Cardiac muscle cell (in vitro differentiated cells and primary cell): ENCODE measurements at places on chromosomes 7 and 10. TPM values are rescaled to one million over a fixed set of nuclear protein-coding genes. Genes with fewer than 3 reads are reported as not detected.

DNA sequence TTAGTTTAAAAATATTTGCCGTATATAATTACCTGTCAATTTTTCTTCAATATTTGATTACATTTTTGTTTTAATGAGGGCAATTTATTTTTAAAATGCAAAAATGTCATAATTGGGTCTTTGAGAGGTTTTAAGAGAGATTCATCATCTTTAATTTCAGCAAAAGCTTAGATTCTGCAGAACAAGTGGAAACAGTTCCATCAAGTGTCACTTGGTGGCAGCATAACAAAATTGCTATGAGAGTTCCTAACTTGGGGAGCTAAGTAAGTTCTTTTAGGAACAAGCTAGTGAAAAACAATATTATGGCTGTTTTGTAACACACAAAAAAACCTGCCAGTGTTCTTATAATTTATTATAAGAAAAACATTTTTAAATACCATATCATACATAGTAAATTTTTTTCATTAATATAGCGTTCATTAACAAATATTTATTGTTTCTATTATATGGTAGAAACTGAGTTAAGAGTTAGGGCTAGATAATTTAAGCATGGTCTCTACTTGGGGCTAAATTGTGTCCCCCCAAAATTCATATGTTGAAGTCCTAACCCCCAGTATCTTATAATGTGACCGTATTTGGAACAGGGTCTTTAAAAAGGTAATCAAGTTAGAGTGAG, 155.2 kb downstream of the MAGI2 start:
- H3K27ac ChIP-seq = no peak overlapping the region
- peak; percentile 61 for DNase-seq
- no peaks in the 10 kb centered on the region for H3K36me3 ChIP-seq

GRCh38 chr7:30702200-30702599, 19.9 kb upstream of the CRHR2 start:
- no peak overlapping the region for H3K27ac ChIP-seq
- peaks cover 9% of the 10 kb centered on the region for H3K4me1 ChIP-seq
- DNase-seq = no peak
- no peak overlapping the region for H3K4me3 ChIP-seq

- DNase-seq = no peak
- no peaks in the 10 kb centered on the region for H3K36me3 ChIP-seq
- peaks cover 13% of the 10 kb centered on the region for H3K4me1 ChIP-seq
- no peak overlapping the region for H3K4me3 ChIP-seq
- peaks cover 12% of the 10 kb centered on the region for H3K27me3 ChIP-seq
Observed at GRCh38 chr7:94650147-94651051, 5.5 kb downstream of the SGCE start.

Gene CALML5
- not detected in 2 replicates for total RNA-seq

- no peaks in the 10 kb centered on the region for H3K36me3 ChIP-seq
- no peaks in the 10 kb centered on the region for H3K4me1 ChIP-seq
- no peak overlapping the region for H3K27ac ChIP-seq
- no peaks in the 10 kb centered on the region for H3K27me3 ChIP-seq
Observed at GRCh38 chr7:70867513-70867912, 264.4 kb upstream of the GALNT17 start.

DNA sequence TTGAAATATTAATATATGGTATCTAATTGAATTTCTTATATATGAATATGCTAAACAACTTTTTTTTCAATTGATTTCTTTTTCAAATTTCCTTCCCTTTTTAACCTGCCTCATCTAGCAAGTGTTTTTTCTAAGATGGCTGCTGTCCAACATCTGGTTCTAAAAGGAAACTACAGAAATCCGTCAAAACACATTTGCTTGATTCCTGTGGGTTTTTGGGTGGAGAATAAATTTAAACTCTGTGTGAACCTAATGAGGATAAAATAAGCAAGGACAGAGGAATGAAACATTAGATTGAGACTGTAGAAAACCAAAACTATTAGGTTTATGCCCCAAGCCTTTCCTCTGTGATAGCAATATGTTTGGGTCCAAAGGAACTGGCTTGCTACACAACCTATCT, 75.5 kb upstream of the STARD3NL start:
- H3K4me1 ChIP-seq = no peaks in the 10 kb centered on the region
- H3K27me3 ChIP-seq = peaks cover 4% of the 10 kb centered on the region
- H3K36me3 ChIP-seq = no peaks in the 10 kb centered on the region

Gene STEAP1
- total RNA-seq = not detected in 2 replicates

DNA sequence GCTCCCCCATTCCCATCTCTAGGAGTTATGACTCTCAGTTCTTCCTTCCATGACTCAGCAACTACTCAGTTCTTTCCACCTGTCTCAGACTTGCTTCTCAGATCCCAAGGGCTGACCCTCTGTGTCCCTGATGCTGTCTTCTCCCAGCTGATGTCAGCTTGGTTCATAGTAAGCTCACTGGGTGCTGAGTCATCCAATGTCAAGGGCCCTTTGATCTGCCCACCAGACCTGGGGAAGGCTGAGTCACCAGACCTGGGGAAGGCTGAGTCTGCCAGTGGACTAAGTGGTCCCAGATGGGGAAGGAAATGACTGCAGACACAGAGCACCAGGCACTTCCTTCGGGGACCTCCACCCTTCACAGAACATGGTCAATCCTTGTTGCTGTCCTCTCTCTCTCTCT, 76.1 kb upstream of the ZEB1 start:
- DNase-seq = peak; percentile 66
- H3K27ac ChIP-seq = no peak overlapping the region
- no peaks in the 10 kb centered on the region for H3K27me3 ChIP-seq
- no peaks in the 10 kb centered on the region for H3K4me1 ChIP-seq
- no peaks in the 10 kb centered on the region for H3K36me3 ChIP-seq

DNA sequence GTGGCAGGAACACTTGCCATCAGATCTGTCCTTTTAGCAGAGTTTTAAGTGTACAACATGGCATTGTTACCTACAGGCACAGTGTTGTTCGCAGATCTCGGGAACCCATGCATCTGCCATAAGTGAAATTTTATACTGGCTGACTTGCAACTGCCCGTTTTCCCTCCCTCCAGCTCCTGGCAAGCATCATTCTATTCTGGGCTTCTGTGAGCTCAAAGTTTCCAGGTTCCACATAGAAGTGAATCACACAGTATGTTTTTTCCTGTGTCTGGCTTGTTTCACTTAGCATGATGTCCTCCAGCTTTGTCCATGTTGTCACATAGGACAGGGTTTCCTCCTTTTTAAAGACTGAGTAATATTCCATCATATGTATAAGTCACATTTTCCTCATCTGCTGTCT, 56.6 kb downstream of the C10orf143 start:
- H3K27me3 ChIP-seq = no peaks in the 10 kb centered on the region
- no peak overlapping the region for H3K4me3 ChIP-seq
- no peaks in the 10 kb centered on the region for H3K4me1 ChIP-seq
- no peaks in the 10 kb centered on the region for H3K36me3 ChIP-seq
- no peak for DNase-seq

DNA sequence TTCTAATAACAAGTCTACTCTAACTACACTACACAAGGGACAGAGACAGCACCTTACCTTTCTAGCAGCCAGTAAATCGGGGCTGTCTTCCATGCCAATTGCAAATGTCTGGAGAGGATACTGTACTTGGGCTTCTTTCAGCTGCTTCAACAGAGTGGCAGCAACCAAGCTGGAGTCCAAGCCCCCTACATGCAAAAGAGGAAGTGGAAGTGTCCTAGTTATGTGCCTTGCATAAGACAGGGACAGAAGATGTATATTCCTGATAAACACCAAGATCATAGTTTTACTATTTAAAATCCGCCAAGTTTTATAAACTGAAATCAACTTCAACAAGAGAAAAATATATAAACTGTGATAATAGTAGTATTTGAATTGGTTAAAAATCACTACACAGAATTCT, 14.0 kb downstream of the ASNS start:
- no peak overlapping the region for H3K27ac ChIP-seq
- peaks cover 20% of the 10 kb centered on the region for H3K36me3 ChIP-seq
- no peak for DNase-seq
- H3K4me1 ChIP-seq = no peaks in the 10 kb centered on the region
- no peak overlapping the region for H3K4me3 ChIP-seq

Gene TMEM178B
- total RNA-seq = 0.07 and 0.39 TPM in 2 replicates

Gene PLAU
- 3.8 and 5.4 TPM in 2 replicates for total RNA-seq

- no peak for DNase-seq
- H3K27me3 ChIP-seq = no peaks in the 10 kb centered on the region
- H3K27ac ChIP-seq = no peak overlapping the region
- no peaks in the 10 kb centered on the region for H3K36me3 ChIP-seq
Observed at GRCh38 chr10:24012249-24012803, 196.6 kb upstream of the KIAA1217 start.

GRCh38 chr10:60921633-60922032, 22.4 kb downstream of the RHOBTB1 start:
- no peaks in the 10 kb centered on the region for H3K4me1 ChIP-seq
- no peaks in the 10 kb centered on the region for H3K27me3 ChIP-seq
- no peak overlapping the region for H3K4me3 ChIP-seq
- DNase-seq = no peak
- H3K27ac ChIP-seq = no peak overlapping the region

DNA sequence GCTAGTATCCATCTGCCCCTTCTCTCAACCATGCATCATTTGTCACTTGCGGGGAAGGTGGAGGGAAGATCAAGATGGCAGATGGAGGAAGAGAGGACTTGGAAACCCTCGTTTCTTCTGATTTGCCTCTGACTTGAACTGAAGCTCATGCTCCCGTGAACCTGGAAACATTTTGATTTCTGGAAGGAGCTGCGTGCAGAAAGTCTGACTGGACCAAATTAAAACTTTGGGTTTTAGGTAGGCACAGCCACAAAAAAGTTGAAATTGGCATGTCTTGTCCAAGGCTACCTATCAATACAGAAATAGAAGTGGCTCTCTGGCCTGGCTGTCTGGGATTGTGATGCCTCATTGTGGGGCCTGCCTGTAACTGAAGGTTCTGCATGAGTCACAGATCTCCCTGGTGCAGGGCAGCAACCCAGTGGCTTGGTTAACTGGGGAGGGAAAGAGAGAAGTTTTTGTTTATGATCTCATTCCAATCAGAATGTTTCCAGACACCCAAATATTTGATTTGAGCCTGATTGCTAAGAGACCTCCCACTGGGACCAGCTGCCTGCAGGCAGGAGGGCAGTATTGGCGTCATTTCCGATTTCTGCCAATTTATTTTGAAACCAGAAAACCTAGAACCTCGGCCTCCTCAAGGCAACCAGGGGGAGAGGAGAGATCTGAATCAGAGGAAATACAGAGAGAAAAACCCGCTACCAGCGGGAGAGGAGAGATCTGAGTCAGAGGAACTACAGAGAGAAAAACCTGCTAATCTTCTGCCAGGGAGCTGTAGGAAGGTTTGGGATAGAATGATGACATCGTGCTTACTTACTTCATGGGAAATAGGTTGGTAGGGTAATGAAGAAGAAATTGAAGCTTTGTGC, 363.6 kb downstream of the ANKRD30A start:
- no peaks in the 10 kb centered on the region for H3K27me3 ChIP-seq
- no peak overlapping the region for H3K27ac ChIP-seq
- no peaks in the 10 kb centered on the region for H3K4me1 ChIP-seq
- H3K36me3 ChIP-seq = no peaks in the 10 kb centered on the region
- no peak overlapping the region for H3K4me3 ChIP-seq
- no peak for DNase-seq

DNA sequence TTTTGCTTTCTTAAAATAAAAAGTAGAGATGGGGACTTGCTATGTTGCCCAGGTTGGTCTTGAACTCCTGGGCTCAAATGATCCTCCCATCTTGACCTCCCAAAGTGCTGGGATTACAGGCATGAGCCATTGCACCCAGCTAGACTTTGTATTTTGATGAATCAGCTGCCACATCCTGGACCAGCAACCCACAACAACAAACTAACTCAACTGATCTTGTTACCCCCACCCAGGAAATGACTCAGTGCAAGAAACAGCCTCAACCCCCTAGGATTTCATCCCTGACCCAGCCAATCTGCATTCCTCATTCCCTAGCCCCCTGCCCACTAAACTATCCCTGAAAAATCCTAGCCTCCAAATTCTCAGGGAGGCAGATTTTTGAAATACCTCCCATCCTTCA, 123.8 kb downstream of the IPMK start:
- H3K4me3 ChIP-seq = no peak overlapping the region
- no peak for DNase-seq
- no peak overlapping the region for H3K27ac ChIP-seq
- no peaks in the 10 kb centered on the region for H3K36me3 ChIP-seq
- H3K27me3 ChIP-seq = no peaks in the 10 kb centered on the region

DNA sequence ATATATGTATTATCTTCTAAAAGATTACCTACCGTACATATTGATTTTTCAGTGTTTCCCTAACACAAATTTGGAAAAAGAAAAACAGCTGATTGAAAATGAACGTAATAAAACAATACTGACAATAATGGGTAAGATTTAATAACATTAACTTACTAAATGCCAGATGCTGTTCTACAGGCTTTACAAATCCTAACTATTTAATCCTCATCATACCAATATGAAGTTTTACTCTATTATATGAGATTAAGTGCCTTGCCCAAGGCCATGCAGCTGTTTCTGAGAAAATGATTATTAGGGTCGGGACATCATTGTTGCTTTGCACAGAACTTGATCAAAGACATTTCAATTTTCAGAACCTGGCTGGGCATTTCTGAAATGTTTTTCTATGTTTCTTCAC, 104.6 kb downstream of the HGF start:
- H3K4me3 ChIP-seq = no peak overlapping the region
- H3K27ac ChIP-seq = no peak overlapping the region
- no peaks in the 10 kb centered on the region for H3K36me3 ChIP-seq

Gene HERPUD2
- total RNA-seq = 37.2 and 43.9 TPM in 2 replicates

DNA sequence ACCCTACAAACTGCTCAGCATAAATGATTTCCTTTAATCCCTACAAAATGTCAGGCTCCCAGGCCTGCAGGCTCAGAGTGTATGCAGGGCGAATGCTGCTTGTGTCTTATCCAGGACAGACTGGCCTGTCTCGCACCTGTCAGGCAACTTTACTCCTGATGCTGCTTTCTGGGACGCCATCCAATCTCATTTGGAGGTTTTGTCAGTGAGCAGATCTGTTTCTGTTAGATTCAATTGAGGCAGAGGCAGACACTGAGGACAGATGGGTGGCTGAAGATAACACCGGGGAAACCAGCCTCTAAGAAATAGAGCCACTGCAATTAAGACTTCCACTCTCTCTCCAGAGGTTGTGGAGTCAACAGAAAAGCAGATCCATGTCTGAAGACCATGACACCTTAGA, 115.6 kb downstream of the DPP6 start:
- no peak for DNase-seq
- peaks cover under 1% of the 10 kb centered on the region for H3K27me3 ChIP-seq
- peaks cover 10% of the 10 kb centered on the region for H3K4me1 ChIP-seq
- no peaks in the 10 kb centered on the region for H3K36me3 ChIP-seq
- H3K4me3 ChIP-seq = no peak overlapping the region
- H3K27ac ChIP-seq = no peak overlapping the region

DNA sequence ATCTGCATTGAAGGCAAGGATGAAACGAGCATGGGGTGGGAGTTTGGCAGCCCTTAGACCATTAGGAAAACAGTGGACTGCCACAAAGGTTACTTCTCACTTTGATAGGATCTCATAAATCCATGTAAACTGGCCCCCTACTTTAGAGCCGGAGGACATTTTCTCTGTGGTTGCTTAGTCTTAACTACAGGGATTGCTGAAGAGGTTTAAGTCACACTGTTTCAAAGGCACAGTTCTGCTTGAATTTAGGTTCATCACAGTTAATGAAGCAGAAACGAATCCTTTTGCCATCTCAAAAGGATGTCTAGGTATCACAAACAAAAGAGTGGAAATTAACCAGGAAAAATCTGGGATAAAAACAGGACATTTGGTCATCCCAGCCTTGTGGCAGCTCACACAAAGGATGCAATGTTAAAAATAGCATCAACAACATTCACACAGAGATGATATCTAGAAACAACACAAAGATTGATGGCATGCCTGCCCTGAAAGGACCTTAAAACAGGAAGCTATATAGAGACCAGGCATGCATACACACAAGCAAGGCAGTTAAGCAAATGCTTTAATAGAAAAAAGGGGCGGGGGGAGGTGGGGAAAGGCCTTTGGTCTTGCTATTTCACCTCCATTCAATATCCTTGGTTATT, 74.0 kb downstream of the DOCK4 start:
- H3K36me3 ChIP-seq = no peaks in the 10 kb centered on the region
- DNase-seq = no peak
- H3K27me3 ChIP-seq = no peaks in the 10 kb centered on the region
